Heart left ventricle (tissue), 16 donors: ENCODE measurements at places on chromosomes 3 and 15. TPM values are rescaled to one million over a fixed set of nuclear protein-coding genes. Genes with fewer than 3 reads are reported as not detected.

DNA sequence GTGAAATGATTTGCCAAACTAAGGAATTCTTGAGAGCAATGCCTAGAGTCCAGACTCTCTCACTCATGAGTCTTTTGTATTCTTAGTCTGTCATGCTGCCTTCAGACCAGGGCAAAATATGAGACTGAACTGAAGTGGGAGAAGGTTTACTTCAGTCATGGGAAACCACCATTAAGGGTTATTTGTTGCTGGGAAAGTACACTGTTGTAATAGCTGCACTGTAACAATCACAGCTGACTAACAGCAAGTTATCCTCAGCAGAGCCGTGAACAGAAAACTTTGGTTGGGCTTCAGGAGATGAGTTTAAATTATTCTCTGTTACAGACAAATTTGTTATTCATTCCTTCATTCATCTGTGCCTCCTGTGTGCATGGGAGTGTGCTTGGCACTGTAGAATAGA lies 258.5 kb downstream of the ROBO2 start:
- DNase-seq: no peak

Gene SKOR1
- 0.26 TPM for polyA plus RNA-seq

DNA sequence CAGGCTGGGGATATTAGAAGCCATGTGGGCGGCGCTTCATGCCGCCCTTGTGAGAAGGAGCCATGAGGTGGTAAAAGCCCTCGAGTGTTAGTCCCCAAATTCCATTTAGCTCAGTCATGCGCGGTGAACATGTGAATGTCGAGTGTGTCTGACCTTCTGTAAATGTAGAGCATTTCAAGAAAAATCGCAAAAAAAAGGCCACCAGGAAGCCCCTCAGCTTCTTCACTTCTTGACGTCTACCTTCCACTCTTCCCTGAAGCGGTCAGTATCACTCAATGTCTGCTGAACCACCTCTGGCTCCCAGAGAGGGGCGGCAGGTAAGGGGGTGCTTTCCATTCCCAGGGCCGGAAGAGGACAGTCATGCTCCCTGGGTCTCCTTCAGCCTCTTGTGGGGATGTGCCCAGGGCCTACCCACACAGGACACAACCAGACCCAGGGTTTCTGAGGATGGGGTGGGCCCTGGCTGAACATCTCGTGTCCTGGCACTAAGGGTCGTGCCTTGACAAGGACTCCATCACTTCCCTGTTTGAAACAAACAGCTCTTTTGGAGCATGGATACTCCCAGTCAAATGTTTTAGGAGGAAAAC lies 274.9 kb downstream of the FAM43A start:
- no peak for DNase-seq

DNA sequence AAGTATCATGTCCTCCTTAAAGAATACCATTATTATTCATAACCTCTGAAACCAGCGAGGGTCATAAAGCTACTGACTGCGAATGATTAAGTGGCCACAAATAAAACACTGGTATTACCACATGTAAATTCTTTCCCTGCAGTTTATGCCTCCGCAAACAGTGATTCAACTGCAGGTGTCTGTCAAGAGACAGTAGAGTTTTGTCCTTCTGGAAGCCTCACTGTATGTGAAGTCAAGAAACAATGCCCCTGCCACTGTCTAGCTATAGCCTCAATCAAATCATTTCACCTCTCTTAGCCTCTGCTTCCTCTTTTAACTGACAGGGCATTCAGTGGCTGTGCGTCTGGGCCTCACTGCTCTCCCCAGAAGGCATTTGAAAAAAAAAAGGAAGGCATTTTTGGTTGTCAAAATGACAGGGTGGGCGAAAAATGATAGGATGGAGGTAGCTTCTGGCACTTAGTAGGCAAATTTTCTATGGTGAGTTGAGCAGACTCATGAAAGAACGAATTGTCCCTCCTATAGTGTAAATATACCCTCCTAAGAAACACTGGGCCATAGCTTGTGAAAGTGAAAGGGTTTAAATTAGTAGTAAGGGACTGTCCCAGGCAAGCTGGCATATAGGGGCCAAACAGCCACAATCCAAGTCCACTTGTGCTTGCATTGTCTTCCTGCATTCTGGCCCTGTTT lies 66.7 kb downstream of the FILIP1L start:
- no peak for DNase-seq

DNA sequence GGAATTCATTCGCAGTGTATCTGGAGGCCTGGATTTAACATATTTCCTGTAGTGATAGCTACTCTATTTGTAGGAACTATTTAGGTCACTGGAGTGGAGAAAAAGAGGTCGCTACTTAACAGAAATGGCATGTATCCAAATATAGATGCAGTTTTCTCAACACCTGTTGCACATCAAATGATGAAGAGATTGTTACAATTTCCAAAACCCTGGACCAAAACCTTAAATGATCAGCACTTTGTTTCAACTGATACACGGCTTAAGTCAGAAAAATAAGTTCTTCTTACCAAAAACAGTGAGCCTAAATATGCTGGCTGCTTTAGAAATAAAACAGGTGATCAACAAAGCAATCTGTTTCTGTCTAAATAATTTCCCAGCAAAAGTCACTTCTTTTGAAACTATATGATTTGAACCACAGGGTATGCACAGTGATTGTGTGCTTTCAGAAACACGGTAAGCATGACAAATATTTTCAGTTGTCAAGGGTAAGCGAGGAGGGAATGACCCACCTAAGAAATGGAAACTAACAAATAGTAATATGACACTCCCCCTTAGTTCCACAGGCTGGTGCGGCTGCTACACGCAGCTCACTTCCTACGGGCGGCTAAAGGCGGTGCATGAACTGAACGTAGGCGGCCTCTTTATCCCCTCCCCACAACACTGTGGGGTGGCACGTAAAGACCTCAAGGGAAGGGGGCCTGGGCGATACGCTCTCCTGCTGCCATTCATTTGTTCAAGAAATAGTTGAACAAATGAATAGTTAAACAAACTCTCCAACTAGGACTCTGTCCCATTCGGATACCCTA lies 1.1 kb downstream of the EHD4 start:
- DNase-seq: peak; percentile 75

DNA sequence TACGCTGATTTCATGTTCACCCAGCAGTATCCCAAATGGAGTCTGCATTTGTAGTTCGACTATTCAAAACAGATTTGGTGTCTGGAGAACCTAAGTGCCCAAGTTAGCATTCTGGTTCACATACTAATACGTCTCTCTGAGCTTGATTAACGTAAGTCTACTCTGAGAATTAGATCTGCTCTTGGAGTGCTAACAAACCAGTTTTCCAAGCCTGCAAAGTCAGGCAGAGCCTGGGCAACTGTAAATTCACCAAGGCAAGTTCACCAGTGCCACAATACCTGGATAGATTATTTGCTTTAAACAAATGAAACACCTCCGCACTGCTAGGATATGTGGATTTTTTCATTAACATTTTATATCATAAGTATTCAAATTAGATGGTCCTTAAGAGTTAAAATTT lies 912.6 kb downstream of the ROBO1 start:
- DNase-seq: no peak

Gene WNT7A
- not detected for polyA plus RNA-seq

Gene OXSM
- 15.0 TPM for polyA plus RNA-seq

DNA sequence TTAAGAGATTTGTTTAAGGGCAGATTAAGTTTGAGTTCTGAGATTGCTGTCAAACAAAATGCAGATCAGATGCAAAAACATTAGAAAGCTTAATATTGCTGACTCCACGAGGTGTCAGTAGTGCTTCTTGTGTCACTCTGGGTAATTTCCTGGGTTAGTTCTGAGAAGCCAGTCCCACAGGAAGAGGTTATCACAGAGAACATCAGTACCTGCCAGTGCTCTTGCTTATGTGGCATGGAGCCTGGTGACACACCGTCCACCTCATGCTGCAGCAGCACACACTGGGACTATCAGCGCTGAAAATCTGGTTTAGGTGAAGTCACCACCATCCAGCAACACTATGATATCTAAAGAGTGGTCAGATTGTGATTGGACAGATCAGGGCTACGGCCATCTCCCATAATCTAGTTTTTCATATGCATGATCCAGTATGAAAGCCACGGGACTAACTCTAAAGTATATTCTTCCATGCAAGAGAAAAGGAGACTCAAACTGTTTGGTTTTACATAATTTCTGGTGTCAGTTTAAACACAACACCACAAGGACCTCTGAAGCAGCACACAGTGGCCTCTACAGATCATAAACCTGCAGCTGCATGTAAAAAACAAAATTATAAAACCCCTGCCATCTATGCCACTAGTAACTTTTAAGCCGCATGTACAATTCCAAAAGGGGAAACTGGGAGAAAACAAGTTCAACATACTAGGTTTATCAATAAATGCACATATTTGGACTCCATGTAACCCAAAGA lies 36.1 kb upstream of the MYO5C start:
- DNase-seq: no peak

- no peak for DNase-seq
These were observed 94.5 kb downstream of the IQSEC1 start for GRCh38 chr3:12978682-12979081.

Gene DUOXA2
- not detected for polyA plus RNA-seq

Gene CHRNA7
- polyA plus RNA-seq: 1.0 TPM

Gene ACTC1
- 1,898 TPM for polyA plus RNA-seq

- DNase-seq: no peak
These were observed 1237.9 kb downstream of the ROBO2 start for GRCh38 chr3:78277801-78278200.

DNA sequence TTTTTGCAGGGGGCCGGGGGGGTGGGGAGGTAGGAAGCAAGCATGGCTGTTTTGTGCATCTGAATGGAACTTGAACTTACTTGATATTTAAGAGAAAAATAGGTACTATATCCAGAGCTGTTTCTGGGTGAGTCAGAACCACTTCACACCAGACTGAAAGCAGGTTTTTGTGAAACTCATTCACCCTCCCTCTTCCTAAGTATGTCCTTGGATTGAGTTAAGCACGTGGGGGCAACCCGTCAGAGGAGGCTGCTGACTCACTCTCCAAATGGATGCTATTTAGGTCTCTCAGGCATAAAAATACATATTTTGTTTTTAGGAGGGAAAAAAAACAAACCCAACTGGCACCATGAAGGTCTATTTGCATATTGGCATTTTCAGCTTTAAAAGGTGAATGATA lies 270.3 kb downstream of the RYR3 start:
- DNase-seq: no peak

GRCh38 chr15:42018306-42019224 lies 2.3 kb downstream of the PLA2G4E start:
- peak; percentile 88 for DNase-seq

Gene MUSTN1
- polyA plus RNA-seq: 183 TPM

DNA sequence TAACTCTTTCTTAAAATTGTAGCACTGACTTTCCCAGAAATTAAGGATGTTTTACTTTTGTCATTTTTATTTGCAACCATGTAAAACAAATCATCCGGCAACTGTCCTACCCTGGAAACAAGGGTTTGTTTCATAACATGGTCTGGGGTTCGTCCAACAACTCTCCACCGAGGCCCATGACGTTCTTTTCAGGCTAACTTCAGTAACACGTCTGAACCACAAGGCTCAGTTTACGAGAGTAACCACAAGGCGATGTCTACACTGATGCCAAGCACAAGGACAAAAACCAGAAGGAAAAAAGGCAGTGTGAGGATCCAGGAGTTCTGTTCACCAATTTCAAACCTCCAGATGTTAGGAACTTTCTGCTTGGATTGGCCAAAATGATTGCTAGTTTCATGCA lies 546.1 kb downstream of the NTRK3 start:
- DNase-seq: peak; percentile 30

Gene TMEM45A
- polyA plus RNA-seq: 1.9 TPM
